Inflammatory macrophage treated with lipopolysaccharide for 4 hours (primary cell): ENCODE measurements at places on chromosomes 13 and 19.

DNA sequence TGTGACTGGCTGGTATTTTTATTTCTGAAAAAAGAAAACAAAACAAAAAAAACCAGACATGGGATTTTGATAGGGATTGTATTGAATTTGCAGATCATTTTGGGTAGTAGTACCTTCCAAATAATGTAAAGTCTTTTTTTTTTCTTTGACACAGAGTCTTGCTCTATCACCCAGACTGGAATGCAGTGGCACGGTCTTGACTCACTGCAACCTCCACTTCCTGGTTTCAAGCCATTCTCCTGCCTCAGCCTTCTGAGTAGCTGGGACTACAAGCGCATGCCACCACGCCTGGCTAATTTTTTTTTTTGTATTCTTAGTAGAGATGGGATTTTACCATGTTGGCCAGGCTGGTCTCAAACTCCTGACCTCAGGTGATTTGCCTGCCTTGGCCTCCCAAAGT is 4.2 kb downstream of the ZNF101 start:
- no peak for DNase-seq

DNA sequence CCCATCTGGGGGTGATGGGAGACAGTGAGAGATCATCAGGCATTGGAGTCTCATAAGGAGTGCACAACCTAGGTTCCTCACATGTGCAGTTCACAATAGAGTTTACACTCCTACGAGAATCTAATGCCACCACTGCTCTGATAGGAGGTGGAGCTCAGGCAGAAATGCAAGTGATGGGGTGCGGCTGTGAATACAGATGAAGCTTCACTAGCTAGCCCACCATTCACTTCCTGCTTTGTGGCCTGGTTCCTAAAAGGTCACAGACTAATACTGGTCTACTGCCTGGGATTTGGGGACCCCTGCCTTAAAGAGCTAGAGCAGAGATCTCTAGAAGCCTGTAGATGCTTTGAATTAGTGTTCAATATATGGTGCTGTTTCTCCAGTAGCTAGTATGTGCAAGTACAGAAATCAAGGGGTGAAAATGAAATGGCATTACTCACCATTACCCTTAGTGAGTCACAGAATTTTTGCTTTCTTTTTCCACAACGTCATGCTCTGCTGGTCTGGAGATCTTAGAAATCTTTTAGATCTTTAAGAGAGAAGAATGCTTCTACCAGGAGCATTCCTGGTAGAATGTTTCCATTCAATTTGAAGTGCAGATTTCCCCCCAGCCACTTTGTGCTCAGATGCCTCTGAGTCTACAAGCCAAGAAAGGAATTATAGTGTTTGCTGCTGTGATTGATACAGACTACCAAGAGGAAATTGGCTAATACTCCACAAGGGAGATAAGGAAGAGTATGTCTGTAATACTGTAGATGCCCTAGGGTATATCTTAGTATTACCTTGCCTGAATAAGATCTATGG is 2301.2 kb downstream of the PCDH9 start:
- DNase-seq = no peak

- no peak for DNase-seq
These were observed 50.4 kb upstream of the ARHGEF7 start for GRCh38 chr13:111064661-111065060.

DNA sequence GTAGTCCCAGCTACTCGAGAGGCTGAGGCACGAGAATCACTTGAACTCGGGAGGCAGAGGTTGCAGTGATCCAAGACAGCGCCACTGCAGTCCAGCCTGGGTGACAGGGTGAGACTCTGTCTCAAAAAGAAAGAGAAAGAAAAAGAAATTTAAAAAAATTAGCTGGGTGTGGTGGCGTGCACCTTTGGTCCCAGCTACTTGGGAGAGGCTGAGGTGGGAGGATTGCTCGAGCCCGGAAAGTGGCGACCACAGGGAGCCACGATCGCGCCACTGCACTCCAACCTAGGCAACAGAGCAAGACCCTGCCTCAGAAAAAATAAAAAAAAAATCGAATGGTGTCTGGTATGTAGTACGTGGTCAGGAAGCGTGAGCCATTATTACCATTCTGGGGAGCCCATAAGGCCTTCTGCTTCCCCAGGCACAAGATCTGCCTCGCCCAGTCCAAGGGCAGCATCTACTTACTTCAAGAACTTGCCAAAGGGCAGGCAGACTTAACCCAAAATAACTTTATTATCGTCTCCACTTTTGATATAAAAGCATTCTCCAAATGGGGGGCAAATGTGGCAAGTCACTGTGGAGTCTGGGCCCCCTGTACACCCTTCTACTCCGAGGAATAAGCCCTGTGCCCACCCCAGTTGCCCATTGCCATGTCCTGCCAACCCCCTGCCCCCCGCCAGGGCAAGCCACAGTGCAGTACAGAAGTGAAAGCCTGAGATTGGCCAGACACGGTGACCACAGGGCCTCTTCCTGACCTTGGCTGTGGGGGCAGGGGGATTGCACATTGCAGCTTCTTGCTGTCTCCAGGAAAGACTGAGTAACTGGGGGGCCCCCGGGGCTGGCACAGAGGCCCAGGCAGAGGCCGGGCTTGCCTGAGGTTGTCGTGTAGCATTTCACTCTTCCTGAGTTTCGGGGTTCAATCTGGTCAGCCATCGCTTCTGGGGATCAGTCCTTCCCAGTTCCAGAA is 12.6 kb downstream of the CCL25 start:
- peak; percentile 41 for DNase-seq

DNA sequence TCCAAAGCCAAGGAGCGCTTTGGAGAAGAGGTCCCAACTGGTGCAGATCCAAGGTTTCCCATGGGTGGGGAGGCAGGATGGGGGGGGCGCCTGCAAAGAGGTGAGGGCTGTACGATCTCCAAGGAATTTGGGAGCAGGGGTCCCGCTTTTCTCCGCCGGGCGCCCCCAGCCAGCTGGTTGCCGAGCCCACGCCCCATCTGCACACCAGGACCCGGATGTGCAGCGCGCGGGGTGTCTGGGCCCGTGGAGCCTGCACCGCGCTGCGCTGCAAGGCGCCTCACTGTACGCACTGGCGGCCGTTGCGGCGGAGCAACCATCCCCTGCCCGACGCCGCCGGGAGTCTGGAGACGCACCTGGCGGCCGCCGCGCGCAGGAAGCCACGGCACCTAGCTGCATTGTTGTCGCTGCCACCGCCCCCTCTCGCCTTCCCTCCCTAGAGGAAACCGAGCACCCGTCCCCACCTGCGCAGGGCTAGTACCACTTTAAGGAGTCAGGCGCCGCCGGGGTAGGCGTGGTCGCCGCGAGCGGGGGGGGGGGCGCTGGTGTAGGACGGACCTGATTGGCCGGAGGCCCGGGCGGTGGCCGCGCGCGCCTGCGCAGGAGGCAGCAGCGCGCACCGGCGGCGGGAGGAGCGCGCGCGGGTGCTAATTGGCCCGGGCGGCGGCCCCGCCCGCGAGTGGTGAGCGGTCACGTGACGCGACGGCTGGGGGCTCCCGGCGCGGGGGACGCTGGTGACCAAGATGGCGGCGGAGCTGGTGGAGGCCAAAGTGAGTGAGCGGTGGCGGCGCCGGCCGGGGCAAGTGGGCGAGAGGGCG is at the start of gene PIAS4:
Gene PIAS4, plus strand, starts transcription at position 716 of the 815 bp plus-strand sequence. Its CDS starts 25 bp downstream, at position 741.
- peak; percentile 97 for DNase-seq

DNA sequence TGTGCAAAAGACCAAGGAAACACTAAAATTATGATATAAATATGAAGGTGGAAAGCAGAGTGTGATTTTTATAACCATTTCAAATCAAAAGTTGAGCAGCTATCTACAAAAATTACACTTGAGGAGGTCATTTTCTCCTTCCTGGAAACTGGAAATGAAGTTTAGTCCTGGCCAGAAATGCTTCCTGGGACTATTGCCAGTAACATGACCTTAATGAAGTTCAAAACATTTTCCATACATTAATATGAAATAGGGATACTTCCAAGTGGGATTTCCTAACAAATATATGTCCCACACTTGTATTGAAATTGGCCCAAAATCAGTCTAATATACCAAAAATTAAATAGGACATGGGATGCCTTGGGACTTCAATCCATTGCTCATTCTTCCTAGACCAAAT is 1556.8 kb upstream of the MIR17HG start:
- DNase-seq = no peak

DNA sequence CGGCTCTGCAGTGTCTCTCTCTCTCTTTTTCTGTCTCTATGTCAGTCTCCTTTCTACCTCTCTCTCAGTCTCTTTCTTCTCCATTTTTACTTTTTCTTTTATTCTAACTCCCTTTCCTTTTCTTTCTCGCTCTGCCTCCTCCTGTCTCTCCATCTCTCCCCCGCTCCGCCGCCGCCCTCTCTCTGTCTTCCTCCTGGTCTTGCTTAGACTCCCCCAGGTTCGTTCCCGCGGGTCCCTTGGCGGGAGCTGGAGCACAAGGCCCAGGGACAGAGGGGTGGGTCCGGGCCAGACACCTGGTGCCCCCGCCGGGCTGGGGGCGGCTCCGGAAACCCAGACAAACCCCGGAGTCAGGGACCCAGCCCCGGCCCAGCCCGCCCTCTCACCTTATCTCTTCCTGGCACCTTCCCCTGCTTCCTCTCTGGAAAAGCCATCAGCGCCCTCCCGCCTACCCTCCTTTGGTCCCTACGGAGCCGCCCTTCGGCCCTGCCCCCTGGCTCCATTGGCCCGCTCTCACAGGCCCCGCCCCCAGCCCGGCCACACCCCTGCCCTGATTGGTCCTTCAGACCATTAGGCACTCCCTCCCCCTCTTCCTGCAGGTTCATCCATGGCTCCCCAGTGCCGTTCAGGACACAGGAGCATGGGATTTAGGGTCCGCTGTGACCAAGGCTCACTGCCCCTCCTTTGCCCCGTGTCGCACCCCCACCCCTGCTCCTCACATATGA is 15.4 kb upstream of the NOP53 start:
- peak; percentile 16 for DNase-seq

DNA sequence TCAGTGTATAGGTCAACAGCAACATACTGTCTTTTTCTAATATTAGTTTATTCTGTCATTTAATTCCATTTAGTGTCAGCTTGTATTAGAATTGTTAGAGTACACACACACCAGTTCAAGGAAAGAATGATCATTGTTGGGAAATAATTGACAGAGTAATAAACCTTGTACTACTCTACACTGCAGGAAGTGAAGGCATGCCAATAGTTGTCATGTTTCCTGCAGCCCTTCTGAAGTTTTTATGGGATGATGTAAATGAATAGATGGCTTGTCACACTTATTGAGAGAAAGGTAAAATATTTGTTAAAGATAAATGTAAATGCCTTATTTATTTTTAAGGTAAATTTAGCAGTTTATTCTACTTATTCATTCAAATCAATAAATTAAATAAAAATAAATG is 306.9 kb upstream of the KLHL1 start:
- no peak for DNase-seq

DNA sequence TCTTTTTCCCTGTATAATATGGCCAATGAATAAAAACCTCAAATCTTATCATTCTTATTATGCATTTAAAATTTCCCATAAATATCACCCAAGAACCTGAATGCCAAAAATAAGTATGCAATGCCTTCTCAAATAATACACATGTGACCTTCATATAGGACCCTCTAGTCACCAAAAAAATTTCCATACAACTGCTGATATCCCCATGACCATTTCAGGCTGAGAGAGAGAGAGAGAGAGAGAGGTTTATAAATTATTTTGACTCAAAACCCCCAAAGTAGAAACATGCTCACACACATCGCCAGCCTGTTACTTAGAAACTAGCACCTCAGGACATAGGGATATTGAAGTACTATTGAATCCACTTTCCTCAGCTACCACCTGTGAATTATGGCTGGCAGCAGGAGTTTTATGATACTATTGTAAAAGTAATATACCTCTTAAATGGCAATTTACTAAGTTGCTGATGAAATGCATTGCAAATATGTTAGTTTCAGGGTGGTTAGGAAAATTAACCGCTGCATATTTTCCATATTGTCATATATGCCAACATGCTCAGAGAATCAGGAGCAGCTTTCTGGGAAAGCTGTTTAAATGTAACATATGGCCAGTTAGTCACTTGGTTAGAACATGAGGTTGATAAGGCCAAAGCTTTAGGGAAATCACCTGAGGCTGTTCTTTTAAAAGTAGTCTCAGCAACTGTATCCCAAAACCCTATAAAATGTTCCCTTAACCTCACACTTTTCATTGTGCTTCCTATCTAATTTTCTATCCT is 230.8 kb downstream of the DCT start:
- no peak for DNase-seq

- DNase-seq = peak; percentile 24
These were observed 2.1 kb upstream of the B9D2 start for GRCh38 chr19:41366089-41366488.
